ENCODE measurements at places on chromosomes 2 and 18.

DNA sequence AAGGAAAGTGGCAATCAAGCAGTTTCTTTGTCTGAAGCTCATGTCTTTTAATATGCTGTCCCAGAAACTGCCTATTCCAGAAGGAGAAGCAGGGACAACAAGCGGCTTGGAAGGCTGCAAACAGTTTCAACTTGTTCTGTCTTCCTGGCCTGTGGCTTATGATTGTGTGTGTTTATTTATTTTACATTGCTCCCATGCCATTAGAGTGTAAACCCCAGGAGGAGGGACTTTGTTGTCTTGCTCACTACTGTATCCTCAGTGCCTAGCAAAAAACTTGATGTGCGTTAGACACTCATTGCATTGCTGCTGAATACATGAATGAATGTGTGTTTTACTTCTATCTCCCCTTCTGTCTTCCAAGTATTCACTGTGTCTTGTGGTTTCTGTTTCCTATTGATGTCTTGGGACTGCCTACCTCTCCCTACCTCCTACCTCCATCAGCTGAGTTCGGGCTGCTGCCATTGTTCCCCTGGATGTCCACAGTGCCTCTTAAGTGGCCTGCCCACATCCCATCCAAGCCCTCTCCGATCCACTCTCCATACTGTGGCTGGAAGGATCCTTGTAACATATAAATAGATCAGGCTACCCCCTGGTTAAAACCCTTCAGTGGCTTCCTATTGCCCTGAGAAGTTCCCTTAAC lies 261.4 kb downstream of the DYSF start:
- no peak for DNase-seq

GRCh38 chr2:73984203-73984921 lies at the start of gene TET3:
TSS of gene TET3 (plus strand) at chr2:73984910. CDS start at chr2:73986404, 1,494 bp downstream.
- DNase-seq: peak; percentile 77

DNA sequence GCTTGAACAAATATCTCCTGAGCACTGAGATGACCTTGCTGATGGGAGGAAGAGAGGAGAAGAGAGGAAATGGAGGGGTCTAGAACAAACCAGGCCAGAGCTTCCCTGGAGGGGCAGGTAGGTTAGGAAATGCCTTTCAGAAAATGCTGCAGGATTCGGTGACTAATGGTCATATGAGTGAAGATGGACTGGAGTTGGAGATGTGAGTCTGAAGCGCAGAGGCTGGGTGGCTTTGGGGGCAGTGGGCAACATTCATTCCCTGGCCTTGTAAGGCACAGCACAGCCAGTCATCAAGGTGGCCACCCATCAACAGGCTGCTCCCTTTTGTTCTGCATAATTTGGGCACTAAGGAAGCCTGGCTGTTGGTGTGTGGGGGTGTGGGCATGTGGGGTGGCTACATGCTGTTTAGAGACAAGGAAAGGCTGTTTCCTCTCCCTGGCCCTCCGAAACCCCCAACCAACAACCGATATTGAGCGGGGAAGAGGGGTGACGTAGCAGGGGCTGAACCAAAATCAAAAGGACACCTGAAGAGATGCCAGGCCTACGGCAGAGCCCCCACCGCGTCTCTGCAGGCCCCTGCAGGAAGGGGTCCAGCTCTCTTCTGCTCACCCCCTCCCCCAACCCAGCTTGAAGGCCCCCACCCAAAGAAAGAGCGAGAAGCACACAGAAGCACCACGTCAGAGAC lies 1.5 kb downstream of the SLC30A3 start:
- DNase-seq: no peak

- no peak for DNase-seq
These were observed 54.9 kb upstream of the PXDN start for GRCh38 chr2:1799174-1799573.

- DNase-seq: no peak
These were observed 37.2 kb downstream of the ODC1 start for GRCh38 chr2:10410823-10411437.

DNA sequence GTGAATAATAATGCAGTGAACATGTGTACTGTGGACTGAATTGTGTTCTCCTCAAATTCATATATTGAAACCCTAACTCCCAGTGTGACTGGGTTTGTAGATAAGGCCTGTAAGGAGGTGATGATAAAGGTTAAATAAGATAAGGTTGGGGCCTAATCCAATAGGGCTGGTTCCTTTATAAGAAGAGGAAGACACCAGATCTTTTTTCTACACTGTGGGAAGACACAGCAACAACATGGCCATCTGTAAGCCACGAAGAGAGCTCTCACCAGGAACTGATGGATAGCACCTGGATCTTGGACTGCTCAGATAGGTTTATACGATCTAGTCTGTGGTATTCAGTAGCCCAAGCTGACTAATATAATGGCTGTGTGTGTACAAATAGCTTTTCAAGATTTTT lies 66.8 kb downstream of the BMPR2 start:
- no peak for DNase-seq

DNA sequence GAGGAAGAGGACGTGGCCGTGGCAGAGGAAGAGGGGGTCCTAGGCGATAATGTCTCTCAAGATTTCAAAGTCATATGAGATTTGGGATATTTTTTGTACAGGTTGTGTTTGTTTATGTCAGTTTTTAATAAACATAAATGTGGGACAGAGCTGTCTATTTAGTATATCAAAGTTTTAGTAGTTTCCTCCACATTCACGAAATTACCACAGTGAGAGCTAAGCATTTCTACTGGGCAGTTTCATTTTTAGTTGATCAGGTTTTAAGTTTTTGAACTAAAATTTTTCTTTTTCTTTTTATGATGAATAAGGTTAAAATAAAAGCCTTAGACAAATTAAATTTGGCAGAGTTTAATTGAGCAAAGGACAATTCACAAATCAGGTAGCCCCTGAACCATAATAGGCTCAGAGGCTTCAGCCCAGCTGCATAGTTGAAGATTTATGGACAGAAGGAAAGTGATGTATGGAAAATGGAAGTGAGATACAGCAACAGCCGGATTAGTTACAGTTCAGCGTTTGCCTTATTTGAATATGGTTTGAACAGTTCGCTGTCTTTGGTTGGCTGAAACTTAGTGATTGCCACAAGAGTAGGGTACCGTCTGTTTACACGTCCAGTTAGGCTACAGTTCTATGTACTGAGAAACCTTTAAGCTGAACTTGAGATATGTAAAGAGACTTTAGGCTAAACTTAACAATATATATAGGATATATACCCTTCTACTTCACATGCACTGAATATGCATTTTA lies 17.1 kb downstream of the SNRPD1 start:
- DNase-seq: no peak

- no peak for DNase-seq
These were observed 2.5 kb upstream of the SFT2D3 start for GRCh38 chr2:127698553-127699355.

- DNase-seq: no peak
These were observed 444.1 kb downstream of the XIRP2 start for GRCh38 chr2:167332358-167332757.

DNA sequence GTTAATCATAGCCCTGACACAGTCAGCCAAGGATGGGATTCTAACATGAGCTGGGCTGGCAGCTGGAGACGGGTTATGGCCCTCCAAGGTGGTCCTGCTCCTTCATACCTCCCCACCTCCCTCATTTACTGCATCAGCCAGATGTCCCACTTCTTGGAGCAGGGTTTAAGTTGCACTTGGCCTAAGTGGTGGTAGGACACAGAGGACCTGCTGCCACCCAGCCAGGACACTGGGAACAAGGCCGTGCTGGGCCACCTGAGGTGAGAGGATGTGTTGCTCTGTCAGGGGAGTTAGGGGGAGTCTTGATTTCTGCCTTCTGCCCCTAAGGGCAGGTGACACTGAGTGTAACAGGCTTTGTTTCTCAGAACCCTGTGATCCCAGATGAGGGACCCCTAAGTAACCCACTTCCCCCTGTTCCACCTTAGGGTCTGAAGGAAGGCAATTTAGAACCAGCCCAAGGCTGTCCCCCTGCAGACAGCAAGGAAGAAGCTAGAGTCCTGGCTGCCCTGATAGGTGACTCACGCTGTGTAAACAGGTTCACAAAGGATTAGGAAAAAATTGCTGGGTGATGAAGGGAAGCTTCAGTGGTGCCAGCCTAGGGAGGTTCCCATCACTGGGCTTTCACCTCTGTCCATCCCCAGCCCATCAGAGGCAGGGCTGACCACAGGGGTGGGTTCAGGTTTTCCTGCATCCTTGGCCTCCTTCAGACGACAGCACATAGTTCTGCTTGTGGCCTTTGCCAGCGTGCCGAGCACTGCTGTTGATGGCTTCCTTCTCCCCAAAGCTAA lies 114.3 kb upstream of the MCFD2 start:
- DNase-seq: no peak

Measured in stimulated activated CD4-positive, alpha-beta T cell treated with anti-CD3 and anti-CD28 coated beads, Interleukin-15, amount 100 ng/mL, for 24 hours (primary cell).